ENCODE measurements at places on chromosomes 7 and 10.
A peak's percentile ranks its signal among the peaks of the same experiment; 100 is the strongest.

- peak; percentile 16 for DNase-seq
Observed at GRCh38 chr7:141074162-141074991, 513 bp downstream of the TMEM178B start.

- DNase-seq: peak; percentile 13
Observed at GRCh38 chr7:11261470-11261869, 287.8 kb downstream of the PHF14 start.

DNA sequence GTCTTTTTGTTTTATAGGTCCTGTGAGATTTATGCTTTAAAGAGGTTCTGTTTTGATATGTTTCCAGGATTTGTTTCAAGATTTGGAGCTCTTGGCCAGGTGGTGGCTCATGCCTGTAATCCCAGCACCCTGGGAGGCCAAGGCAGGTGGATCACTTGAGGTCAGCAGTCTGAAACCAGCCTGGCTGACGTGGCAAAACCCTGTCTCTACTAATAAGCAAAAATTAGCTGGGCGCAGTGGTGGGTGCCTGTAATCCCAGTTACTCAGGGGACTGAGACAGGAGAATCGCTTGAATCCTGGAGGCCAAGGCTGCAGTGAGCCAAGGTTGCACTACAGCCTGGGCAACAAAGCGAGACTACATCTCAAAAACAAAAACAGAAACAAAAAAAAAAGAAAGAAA lies 8.3 kb upstream of the HYAL4 start:
- DNase-seq: no peak

- DNase-seq: no peak
Observed at GRCh38 chr7:21107101-21107500, 320.4 kb upstream of the SP8 start.

- no peak for DNase-seq
Observed at GRCh38 chr10:77109351-77109994, 528.1 kb downstream of the KCNMA1 start.

- DNase-seq: no peak
Observed at GRCh38 chr10:125129076-125129458, 31.3 kb downstream of the CTBP2 start.

DNA sequence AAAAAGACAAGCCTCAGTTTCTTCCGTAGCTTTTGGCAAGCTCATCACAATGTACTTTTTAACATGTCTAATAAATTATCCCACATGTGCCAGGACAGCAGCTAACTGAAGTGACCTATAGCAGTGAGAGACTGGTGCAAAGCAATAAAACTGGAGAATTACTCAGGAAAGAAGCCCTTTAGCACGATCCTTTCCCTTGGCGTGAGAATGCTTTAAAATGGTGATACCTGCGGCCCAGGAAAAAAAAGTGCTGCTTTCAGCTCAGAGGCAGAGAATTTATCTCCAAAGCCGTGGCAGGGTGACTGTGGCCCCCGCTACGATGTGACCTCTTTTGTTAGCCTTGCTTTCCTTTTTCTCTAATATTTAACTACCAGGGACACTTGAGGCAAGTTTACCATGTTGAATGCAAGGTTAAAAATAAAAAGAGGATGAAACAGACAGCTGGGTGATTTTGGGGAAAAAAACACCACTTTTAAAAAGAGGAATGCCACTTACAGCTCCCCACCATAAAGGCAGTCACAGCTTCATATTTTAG lies 184.0 kb downstream of the FANK1 start:
- DNase-seq: peak; percentile 55

- no peak for DNase-seq
Observed at GRCh38 chr7:21364801-21365271, 63.0 kb upstream of the SP4 start.

DNA sequence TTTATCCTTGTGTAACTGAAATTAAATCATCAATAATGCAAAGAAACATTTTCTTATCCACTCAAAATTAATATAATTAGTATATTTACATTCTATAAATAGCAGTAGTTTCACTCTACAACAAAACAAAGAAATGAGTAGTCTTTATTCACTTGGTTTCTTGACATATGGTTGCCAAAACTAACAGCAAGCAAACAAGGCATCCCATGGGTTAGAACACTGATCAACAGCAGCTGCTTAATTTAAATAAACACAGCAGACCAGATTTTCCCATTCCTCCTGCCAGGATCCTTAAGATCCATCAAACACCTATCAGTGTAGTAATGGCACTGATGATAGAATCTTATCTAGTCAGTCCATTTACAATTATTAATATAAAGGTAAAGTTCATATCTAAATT lies 22.1 kb downstream of the NCAPG2 start:
- no peak for DNase-seq

GRCh38 chr10:38605153-38605661 lies 511.1 kb downstream of the ZNF37A start:
- DNase-seq: no peak

DNA sequence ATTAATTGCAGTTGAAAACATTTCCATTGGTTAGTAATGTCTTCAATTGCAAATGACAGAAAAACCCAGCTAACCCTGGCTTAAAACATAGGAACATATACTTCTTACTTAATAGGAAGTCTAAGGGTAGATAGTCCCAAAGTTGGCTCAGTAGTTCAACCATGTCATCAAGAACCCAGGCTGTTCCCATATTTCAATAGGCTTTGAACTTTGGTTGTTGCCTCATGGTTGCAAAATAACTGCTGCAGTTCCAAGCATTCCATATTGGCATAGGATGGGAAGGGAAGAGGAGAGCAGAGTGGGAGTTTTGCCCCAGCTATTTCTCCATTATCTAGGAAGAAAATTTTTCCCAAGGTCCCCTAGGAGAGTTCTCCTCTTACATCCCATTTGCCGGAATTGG lies 81.4 kb upstream of the EEPD1 start:
- no peak for DNase-seq

DNA sequence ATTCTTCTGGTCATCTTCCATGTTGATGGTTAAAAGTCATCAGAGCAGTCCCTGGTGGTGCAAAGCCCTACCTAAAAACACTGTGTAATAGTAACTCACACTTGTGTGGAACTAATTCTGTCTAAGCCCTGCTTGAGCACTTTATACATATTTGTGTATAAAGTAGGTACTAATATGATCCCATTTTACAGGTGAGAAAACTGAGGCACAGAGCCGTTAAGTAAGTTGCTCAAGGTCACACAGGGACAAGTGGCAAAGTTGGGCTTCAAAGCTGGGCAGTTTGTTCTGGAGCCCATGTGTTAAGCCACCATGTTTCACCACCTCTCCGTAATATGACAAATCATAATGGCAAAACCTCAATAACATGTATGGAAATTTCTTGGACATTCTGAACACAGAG lies 48.1 kb downstream of the BPGM start:
- no peak for DNase-seq

- no peak for DNase-seq
Observed at GRCh38 chr10:71127773-71128172, 84.6 kb upstream of the UNC5B start.

- peak; percentile 71 for DNase-seq
Observed at GRCh38 chr7:97835296-97836138, 36.7 kb downstream of the ASNS start.

GRCh38 chr7:20797042-20797461 lies 10.4 kb upstream of the SP8 start:
- DNase-seq: no peak

GRCh38 chr7:138595454-138595853 lies 105.7 kb downstream of the SVOPL start:
- no peak for DNase-seq

GRCh38 chr10:79146611-79147130 lies 77.9 kb downstream of the ZMIZ1 start:
- DNase-seq: peak; percentile 51

GRCh38 chr10:62735464-62736167 lies 68.9 kb upstream of the ADO start:
- peak; percentile 83 for DNase-seq

GRCh38 chr7:85262891-85263290 lies 76.0 kb upstream of the SEMA3D start:
- DNase-seq: no peak

GRCh38 chr7:15175152-15175551 lies 272.6 kb upstream of the DGKB start:
- no peak for DNase-seq

DNA sequence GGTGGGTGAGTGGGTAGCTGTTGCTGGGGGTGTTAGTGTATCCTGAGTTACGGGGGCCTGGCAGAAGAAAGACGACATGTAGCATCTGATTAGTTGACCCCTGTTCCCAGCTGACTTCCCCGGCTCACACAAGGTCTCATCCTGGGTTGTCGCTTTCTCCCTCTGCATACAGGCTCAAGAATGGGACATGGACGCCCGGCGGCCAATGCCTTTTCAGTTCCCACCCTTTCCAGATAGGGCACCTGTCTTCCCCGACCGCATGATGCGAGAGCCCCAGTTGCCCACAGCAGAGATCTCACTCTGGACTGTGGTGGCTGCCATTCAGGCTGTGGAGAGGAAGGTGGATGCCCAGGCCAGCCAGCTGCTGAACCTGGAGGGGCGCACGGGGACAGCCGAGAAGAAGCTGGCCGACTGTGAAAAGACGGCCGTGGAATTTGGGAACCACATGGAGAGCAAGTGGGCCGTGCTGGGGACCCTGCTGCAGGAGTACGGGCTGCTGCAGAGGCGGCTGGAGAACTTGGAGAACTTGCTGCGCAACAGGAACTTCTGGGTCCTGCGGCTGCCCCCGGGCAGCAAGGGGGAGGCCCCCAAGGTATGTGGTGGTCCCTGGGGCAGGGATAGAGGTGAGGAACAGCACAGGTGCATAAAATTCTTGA lies 2.9 kb downstream of the ZNF282 start:
- DNase-seq: no peak

DNA sequence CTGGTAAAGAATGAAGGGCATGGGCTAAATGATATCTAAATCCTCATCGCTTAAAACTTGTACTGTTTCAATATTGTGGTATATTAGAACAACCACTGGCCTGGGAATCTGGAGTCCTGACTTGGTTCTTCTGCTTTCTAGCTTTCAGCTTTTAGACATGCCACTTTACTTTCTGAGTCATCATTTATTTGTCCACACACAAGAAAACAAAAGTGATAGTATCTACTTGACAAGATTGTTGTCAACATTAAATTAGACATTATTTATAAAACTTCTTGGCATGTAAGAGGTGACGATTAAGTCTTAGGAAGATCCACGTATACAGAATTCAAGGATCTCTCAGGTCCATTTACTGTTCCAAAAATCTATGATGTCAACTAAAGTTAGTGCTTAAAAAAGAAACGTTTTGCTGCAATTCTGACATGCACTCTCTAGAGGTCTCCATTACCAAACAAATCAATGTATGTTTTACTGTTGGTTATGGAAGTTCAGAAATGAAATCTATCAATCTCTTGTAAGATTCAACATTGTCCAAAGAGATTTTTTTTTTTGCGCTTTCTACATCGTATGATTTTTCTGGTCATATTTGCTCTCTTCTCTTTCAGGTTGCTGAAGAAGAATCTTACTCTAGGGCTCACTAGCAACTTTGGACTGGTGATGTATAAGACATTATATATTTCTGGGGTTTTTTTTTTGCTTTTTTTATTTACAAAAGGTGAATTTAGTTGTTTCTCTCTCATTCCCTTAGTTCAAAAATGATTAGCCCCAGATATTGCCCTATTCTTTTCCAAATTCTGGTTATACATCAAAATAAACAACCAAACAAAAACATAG lies 53.6 kb upstream of the DYNC1I1 start:
- peak; percentile 38 for DNase-seq

GRCh38 chr10:7403620-7404019 lies 7.2 kb downstream of the SFMBT2 start:
- no peak for DNase-seq

GRCh38 chr7:106523482-106523881 lies 137.5 kb downstream of the CCDC71L start:
- DNase-seq: no peak

DNA sequence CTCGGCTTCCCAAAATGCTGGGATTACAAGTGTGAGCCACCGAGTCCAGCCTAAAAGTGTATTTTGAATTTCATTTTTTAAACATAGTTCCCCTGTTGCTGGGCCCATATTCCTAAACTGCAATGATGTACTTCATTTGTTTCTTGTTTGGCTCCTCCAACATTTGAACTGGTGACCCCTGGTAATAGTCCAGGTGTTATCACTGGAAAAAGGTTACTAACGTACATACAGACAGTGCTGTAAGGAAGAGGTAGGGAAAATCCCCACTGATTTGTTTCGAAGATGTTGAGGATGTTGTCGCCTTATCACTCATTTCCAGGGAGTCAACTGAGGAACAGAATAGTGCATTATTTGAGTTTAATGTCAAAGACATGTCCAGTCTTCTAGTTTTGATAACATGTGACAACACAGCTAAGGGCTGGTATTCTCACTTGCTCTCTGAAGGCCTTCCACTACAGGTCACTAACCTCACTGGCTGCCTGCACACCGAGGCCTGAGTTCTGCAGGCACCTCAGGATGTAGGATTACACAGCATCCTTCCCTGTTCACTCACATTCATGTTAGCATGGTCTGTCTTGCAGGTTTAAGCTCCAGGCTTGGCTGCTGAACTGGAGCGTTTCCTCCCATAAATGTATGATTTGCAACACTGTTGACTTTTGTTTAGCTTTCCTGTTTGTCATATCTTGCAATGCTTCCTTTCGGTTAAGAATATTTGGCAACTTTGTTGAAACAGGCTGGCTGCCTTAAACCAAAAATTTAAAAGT lies 362.8 kb downstream of the INHBA start:
- DNase-seq: peak; percentile 24

- DNase-seq: no peak
Observed at GRCh38 chr10:48197236-48197899, 77.1 kb downstream of the FRMPD2 start.

- DNase-seq: peak; percentile 81
Observed at GRCh38 chr7:114922652-114923402, 933 bp downstream of the MDFIC start.
